ENCODE measurements at places on chromosomes 12 and 14. TPM values are rescaled to one million over a fixed set of nuclear protein-coding genes. Genes with fewer than 3 reads are reported as not detected.

The CCDC60 gene
- not detected for total RNA-seq

The DEGS2 gene
- 0.40 TPM for total RNA-seq

The TMEM119 gene
- 0.54 TPM for total RNA-seq

DNA sequence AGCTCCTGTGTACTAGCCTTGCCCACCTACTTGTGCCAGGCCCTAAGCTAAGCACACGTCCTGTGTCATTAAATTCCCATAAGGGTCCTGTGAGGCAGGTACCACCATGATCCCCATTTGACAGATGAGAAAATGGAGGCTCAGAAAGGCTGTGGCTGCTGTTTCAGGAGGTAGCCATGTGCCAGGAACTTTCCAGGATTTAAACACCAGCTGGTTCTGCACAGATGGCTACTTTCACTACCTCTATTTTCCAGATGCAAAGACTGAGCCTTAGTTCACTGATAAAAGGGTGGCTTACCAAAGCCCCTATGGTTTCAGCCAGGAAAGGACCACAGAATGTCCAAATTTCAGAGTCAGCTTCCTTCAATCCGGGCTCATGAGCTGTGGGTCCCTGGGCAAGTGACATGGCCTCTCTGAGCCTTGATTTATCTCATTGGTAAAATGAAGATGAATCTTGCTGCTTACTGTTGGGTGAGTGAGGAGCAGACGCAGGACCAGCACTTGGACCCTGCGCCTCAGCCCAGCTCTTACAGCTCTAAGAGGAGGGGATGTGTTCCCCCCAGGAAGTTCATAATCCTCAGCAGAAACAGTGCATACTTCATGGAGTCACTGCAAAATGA is 23.5 kb downstream of the CMKLR1 start:
- no peak for DNase-seq

DNA sequence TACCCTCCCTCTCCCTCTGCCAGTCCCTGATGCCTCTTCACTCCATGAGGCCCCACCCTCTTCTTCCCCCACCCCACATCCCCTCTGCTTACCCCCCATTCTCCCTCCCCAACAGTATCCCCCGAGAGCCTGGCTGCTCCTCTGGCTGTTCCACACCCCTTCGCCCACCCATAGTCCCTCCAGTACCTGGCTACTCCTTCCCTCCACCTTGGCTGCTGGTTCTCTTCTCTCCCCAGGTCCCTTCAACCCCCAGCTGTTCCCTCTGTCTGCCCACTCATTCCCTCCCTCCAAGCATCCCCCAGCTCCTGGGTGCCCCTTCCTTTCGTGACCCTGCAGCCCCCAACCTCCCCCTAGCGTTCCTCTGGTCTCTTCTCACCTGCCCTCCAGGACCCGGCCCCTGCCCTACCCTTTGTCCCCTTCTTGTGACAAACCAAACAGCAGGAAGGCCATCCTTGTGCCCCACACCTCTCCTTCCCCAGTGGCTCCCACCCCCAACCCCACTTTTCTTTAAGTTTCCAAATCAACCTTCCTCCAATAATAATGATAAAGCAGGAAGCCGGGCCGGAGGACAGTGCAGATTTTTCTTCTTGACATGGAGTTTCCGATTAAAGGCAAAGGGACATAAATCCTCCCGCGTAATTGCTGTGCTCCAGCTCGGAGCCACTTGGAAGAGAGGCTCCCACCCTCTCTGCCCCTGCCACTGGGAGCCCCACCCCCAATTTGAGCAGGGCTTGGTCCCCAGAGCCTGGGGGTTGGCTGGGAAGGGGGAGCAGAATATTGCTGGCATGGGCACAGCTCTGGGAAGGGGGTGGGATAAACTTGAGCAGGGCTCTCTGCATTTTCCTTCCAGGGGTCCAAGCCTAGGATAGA is 40.0 kb downstream of the SMUG1 start:
- no peak for DNase-seq

DNA sequence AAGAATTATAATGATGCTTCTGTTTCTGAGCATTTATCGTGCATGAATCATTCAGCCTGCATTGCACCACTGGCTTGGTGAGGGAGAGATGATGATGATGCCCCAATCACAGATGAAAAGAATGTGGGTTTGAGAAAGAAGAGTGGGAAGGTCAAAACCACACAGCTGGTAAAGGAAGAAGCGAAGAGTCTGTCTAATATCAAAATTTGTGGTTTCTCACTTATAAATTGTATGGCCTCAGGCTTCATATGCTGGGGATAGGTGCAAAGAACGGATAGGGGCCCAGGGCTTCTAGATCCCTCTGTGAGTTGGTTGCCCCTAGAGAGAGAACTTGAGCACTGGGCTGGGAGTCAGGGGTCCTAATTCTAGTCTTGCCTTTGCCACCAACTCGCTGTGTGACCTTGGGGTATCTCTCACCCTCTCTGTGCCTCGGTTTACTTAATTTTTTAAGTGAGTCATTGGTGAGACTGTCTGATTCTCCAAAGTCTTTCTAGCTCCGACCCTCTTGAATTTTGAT is 2.2 kb downstream of the OASL start:
- no peak for DNase-seq

- DNase-seq: no peak
These were observed 204.3 kb downstream of the ASCL1 start for GRCh38 chr12:103161582-103162362.

Measured in activated T-cell treated with anti-CD3 and anti-CD28 coated beads, Interleukin-2, amount 50 U/mL, for 4 hours (primary cell).